Ecto neural progenitor cell (in vitro differentiated cells): ENCODE measurements at places on chromosomes 11 and 22.
A peak's percentile ranks its signal among the peaks of the same experiment; 100 is the strongest.

GRCh38 chr11:59728154-59728553, 14.5 kb upstream of the OR10V1 start:
- DNase-seq, result no peak

DNA sequence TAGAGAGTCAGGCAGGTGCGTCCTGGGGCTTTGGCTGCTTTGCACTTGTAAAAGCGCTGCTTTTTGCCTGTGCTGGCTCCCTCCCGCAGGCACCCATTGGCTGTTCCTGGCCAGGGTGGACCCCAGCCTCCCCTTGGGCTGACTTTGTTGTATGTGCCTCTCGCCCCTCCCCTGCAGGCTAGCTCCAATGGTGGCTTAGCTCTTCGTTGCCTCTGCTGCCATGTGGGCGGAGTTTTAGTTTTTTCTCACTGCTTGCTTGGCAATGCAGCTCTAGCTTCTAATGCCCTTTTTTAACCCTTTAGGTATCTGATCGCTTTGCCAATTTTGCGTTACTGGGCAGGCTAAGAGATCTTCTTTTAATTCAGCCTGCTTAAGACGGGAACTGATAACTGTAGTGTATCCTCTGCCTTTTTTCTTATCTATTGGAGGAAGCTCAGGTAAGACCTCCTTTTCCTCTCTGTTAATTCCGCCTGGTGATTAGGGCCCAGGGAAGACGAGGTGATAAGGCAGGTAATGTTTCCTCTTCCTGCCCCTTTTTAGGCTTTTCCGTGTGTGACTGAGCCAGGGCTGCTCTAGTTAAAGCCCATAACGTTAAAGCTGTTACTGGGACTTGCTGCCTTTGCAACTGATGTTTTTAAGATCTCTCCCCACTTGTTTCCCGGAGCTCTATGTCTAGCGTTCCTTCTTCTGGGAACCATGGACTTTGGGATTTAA, 11.7 kb upstream of the GLYATL1 start:
- DNase-seq, result peak; percentile 90

- no peak for DNase-seq
Observed at GRCh38 chr11:99015634-99016454, 4.9 kb upstream of the CNTN5 start.

DNA sequence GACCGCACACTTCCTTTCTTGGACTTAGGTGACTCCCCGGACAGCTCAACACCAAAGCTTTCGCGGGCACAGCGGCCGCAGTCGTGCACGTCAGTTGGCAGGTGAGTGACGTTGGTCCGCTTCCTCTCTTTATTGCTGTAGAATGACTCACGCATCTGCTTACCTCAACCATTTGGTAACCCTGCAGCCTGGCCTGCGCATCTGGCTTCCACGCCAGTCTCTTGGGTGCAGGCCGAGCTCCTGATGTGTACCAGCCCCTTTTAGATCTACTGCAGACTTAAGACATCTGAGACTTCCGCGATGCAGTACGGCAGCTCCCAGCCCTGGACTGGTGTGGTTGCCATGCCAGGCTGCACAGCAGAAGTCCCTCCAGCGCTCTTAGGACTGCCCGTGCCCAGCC, 12.4 kb upstream of the TRMU start:
- no peak for DNase-seq

DNA sequence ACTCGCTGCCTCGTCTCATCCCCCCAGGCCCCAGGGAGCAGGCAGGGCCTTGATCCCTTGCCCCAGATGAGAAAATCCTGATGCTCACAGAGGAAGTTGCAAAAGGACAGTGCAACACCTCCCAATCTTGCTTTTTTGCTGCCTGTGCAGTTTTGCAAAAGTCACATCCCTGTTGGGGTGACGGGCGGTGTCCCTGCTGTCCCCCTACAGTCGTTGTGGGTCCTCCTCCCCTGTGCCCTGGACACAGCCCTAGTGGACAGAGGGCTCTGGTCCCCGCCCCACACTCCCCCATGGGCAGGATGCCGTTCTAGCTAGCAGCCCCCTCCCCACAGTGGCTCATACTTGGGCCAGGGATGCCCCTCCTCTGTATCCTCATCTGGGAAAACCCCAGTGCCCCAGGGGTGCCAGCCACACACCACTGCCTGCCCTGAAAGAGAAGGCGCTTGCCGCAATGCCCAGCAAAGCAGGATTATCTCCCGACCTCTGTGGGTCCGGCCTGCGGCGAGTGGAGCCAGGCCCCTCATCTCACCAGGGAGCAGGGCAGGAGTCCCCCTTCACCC, 18.4 kb upstream of the CTSD start:
- DNase-seq, result no peak

DNA sequence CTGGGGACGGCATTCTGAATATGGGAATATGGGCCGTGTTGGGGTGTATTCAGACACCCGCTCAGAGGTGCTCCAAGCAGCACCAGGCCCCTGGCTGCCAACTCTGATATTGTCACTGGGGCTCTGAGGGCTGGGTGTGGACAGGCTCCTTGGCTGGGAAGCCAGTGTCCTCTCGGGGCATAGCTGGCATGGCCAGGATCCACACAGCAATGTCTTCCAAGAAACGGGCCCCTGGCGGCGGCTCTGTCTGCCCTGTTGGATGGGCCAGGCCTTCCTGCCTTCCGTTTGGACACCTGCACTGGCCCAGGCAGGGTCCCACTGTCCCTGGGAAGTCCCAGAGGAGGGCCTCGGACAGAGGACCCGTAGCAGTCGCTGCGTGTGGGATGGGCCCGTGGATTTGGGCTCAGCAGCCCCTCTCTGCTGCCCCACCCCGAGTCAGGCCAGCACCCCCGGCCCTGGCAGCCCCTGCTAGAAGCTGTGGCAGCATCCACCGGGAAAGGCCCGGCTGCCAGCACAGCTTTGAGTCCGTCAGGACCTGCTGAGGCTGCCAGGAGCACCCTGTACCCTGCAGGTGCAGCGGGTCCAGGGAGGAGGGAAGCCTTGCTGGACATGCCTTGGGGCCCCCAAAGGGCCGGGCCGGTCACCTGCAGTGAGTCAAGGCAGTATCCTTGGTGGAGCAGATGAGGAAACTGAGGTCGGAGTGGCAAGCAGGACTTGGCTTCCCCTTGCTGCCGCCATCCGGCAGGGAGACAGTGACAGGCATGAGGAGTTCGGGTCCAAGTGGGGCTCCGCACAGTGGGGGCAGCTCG, 4.1 kb downstream of the PANX2 start:
- no peak for DNase-seq

DNA sequence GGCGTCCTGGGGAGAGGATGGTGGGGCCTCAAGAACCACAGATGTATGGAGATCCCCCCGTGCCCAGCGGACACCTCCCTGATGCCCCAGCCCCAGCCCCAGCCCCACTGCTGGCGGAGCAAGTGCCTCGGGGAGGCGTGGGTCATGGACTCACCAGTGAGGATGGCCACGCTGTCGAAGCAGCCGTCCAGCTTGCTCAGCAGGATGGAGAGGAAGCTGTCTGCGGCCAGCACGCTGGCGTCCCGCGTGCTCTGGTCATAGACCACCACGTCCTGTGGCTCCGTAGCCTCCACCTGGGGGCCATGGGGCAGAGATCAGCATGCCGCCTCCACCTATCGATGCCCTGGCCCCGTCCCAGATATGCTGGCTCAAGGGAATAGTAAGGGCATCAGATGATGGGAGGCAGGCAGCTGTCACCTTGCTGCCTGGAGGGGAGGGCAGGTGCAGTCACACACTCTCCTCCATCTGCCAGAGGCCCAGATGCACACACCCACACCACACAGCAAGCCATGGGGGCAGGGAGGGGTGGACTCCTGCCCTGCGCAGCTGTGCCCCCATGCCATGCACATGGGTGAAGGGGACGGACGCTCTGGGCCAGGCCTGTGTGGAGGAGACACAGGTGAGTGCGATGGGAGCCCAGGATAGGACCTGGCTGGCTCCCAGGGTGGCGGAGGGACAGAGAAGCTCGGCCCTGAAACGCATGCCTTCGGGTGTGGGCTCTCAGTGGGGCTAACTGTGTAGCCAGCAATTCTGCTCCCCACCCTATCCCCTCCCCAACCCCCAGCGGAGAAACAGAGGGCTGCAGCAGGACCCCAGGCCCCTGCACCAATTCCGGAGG, 8.2 kb downstream of the DUSP8 start:
- DNase-seq, result peak; percentile 43

DNA sequence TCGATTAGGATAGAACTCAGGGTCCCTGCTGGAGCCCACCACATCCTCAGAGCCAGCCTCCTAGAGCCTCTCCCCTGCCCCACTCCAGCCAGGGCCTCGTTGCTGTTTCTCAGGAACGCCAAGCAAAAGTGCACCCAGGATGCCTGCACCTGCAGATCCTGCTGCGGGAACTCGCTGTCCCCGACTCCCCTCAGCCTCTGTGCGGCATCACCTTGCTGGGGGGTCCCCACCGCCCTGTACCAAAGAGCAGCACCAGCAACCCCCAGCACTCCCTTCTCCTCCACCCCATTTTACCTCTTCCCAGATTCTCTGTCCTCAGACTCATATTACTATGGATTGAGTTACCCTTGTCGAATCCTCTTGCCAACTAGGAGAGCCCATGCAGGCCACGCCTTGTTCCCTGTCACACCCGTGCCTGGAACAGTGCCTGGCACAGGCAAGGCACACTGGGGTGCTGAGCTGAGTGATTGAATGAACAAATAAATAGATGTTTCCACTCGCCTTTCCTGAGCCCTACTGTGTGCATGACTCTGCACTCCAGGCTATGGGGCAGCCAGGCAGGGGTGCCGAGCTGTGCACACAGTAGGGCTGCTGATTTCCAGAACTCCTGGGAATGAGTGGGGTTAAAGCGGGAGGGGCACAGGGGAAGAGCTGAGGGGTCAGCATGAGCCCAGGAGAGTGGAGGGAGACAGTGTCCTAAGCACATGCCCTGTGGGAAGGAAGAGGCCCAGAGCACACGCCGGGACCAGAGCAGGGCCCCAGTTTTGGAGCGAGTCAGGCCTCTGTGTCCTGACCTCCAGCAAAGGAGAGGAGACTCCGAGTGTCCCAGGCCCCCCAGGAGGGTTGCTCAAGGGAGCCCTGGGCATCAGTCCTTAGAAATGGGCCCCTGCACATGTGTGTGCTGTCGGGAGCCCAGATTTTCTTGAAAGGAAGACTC, 44.3 kb downstream of the LINC01488 start:
- DNase-seq, result no peak

DNA sequence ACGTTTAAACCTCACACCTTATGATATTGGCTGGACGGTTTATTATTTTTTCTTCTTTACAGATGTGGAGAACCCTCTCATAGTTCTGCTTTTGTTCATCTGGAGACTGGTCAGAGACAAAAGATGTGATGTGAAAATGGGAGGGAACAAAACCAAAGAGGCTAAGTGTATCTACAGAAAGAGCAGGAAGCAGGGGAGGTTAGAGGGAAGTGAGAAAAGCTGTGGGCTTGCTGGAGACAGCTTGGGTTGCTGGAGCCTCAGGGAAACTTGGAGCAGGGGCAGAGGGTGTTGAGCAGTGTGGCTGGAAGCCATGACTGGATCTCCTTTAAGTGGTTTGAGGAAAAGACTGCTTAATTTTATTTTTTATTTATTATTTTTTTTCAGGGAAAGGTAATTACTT, 79.0 kb upstream of the SNX19 start:
- no peak for DNase-seq

DNA sequence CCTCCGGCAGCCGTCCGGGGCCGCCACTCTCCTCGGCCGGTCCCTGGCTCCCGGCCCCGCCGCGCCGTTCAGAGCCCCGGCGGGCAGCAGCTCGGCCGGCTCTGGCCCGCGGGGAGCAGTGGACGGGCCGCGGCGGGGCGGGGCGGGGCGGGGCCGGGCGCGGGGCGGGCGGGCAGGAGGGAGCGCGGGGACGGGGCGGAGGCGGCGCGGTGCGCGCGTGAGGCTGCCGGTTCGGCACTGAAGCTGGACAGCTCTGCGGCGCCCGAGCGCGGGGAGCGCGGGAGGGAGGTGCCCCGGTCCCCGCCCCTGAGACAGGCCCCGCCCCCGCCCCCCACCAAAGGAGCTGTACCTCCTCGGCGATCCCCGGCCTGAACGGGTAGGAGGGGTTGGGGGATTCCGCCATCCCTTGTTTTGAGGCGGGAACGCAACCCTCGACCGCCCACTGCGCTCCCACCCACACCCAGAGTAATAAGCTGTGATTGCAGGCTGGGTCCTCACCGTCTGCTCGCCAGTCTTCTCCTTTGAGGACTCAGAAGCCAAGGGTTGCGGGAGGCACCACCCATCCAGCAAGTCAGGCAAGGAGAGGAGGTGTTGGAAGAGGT, at the start of gene DRD2:
Gene DRD2, minus strand, starts transcription at position 239 of the 602 bp plus-strand sequence. CDS start 50,747 bp downstream, outside the sequence.
- DNase-seq, result peak; percentile 74

- no peak for DNase-seq
Observed at GRCh38 chr11:115939731-115940421, 435.7 kb upstream of the CADM1 start.

- DNase-seq, result peak; percentile 8
Observed at GRCh38 chr22:27329966-27330645, 471.4 kb downstream of the MN1 start.

- peak; percentile 48 for DNase-seq
Observed at GRCh38 chr11:1906611-1907423, 12.7 kb upstream of the TNNT3 start.

DNA sequence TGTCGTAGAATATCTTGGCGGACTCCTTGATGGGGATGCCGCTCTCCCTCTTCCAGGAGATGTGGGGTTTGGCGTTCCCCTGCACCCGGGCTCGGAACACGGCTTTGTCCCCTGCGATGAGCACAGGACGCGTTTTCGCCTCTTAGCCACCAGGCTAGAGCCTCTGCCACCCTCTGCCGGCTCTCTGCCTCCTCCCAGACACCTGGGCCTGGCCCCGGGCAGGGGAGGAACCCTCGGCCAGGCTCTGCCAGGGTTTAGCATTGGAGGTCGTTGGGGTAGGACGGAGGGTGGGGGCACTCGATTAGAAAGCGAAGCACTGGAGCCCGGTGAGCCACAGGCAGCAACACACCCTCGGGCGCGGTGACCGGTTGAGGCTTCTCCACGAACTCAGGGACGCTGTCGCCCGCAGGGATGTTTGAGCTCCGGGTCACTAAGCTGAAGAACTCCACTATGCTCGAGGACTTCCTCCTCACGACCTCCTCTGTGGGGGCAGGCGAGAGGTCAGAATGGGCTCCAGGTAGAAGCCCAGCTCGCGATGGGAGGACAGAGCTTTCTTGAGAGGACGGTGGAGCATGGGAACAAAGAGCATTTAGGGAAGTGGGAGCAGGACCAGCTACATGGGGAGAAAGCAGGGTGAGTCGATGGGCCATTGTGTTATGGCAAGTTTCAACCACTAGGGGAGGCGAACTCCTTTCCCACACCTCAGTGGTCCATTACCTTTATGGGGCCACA, 4.3 kb downstream of the IGSF22 start:
- peak; percentile 76 for DNase-seq

- DNase-seq, result no peak
Observed at GRCh38 chr22:42086051-42086450, 4.5 kb downstream of the NDUFA6 start.

DNA sequence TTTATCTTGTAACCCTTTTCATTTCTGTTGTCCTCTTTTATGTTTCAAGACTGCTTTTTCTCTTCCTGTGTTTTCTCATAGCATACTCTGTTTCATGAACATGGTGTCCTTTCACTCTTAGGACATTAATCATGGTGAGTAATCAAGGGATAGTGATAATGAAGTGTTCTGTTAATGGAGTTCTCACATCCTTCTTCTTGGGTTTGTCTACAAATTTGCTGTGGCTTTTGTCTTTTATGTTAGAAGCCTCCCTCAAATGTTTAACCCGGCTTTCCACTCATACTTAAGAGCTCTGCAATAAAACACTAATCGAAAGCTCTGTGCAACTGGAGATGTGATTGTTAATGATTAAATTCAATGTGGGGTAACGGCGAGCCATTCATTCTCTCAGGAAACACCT, 593.6 kb downstream of the NELL1 start:
- DNase-seq, result no peak
